ENCODE measurements at places on chromosomes 12 and 14.
A peak's percentile ranks its signal among the peaks of the same experiment; 100 is the strongest.

DNA sequence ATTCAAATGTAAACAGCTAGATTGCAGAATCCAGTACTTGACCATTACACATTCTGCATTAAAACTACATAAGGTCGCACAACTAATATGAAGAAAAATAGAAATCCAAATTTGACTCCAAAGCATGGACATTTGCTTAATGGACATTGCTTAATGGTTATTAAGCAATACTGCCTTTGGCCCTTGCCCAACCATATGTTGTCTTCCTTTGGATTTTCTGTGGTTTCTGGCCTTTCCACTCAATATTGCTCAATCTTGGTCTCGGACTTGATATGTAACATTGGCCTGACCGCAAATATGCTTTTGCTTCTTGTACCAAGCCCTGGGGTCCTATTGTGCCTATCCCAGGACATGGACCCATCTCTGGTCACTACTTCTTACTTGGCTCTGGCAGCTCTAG lies 67.2 kb downstream of the PTPRR start:
- DNase-seq, result no peak

GRCh38 chr14:42214981-42215491 lies 608.4 kb downstream of the LRFN5 start:
- DNase-seq, result peak; percentile 84

DNA sequence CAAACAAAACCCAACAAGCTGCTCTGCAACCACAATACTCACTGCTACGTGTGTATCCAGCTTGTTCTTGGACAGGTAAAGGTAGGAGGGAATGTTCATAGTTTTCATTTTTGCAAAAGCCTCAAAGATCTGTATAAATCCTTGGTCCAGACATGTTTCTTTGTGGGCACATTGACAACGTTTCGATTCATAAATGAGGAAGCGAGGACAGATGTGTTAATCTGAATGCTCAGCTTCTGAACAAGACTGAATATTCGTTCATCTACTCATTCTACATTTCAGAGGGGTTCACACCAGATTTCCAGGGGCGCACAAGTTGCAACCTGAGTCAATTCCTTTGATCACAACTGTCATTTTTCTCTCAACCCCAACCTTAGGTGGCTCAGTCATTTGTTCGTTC lies 134.4 kb downstream of the LLPH start:
- DNase-seq, result no peak

DNA sequence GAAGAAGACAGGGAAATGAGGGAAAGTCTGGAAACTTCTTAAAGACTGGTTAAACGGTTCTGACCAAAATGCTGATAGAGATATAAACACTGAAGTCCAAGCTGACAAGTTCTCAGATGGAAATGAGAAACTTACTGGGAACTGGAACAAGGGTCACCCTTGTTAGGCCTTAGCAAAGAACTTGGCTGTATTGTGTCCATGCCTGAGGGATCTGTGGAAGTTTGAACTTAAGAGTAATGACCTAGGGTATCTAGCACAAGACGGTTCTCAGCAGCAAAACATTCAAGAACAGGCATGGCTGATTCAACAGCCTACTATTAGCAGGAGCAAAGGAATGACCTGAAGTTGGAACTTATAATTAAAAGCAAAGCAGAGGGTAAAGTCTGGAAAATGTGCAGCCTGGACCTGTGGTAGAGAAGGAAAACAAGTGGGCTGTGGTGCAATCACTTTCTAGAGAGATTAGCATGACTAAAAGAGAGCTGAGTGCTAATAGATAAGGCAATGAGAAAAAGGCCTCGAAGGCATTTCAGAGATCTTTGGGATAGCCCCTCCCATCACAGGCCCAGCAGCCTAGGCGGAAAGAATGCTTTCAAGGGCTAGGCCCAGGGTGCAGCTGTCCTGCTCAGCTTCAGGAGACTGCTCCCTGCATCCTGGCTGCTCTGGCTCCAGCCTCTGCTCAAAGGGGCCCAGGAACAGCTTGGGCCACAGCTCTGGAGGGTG lies 60.3 kb downstream of the ATP2B1 start:
- DNase-seq, result no peak

GRCh38 chr14:60845523-60845922 lies 111.0 kb downstream of the MNAT1 start:
- no peak for DNase-seq

- peak; percentile 39 for DNase-seq
Measured at GRCh38 chr14:29442696-29443095, 485.0 kb downstream of the PRKD1 start.

DNA sequence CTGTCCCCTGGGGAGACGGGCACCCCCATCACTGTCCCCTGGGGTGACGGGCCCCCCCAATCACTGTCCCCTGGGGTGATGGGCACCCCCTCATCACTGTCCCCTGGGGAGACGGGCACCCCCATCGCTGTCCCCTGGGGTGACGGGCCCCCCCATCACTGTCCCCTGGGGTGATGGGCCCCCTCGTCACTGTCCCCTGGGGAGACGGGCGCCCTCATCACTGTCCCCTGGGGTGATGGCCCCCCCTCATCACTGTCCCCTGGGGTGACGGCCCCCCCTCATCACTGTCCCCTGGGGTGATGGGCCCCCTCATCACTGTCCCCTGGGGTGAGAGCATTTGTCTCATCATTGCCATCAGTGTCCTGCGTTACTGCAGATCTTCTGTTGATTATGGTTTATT lies 38.6 kb downstream of the PACS2 start:
- DNase-seq, result no peak

GRCh38 chr14:92577321-92577742 lies 63.8 kb downstream of the RIN3 start:
- DNase-seq, result no peak

GRCh38 chr14:62158779-62159178 lies 396.6 kb downstream of the SNAPC1 start:
- no peak for DNase-seq

DNA sequence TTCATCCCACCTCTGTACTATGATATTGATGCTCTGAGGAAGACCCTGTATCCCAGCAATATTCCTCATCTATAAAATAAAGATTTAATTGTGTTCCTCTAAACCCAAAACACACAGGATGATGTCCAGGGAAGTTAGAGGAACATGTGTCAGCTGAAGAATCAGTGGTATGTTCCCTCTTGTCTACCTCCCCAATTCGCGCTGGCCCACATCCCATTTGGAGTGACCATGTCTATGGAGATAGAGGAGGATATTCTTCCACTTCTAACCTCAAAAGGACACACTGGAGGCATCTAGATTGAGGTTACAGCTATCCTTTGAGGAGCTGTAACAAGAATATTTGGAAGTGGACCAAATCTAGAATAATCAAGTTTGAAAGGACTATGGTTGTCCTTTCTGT lies 1.3 kb upstream of the APOLD1 start:
- DNase-seq, result no peak

GRCh38 chr12:3995306-3995705 lies 122.1 kb upstream of the PARP11 start:
- no peak for DNase-seq

GRCh38 chr12:106724116-106724515 lies 50.4 kb upstream of the RIC8B start:
- DNase-seq, result no peak

- peak; percentile 56 for DNase-seq
Measured at GRCh38 chr14:61177279-61178225, 103.6 kb downstream of the TMEM30B start.

GRCh38 chr12:5487948-5488625 lies 56.2 kb downstream of the NTF3 start:
- no peak for DNase-seq

DNA sequence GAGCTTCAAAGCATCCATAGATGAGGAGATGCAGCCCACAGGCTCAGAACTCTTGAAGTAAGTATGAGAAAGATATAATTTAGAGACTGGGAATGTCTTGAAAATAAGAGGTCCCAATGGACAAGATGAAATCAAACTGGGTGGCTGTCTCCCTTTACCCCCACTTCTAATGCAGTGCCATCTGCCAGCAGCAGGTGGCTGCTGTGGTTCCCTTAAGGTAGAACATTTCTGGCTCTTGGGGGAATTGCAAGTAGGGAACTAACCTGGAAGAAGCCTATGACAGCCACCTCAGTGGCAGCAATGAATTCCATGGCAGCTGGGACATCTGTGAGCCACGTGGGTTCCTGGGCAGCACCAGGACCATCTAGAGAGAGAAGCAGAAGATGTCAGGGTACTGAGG lies 648 bp downstream of the ERP27 start:
- no peak for DNase-seq

DNA sequence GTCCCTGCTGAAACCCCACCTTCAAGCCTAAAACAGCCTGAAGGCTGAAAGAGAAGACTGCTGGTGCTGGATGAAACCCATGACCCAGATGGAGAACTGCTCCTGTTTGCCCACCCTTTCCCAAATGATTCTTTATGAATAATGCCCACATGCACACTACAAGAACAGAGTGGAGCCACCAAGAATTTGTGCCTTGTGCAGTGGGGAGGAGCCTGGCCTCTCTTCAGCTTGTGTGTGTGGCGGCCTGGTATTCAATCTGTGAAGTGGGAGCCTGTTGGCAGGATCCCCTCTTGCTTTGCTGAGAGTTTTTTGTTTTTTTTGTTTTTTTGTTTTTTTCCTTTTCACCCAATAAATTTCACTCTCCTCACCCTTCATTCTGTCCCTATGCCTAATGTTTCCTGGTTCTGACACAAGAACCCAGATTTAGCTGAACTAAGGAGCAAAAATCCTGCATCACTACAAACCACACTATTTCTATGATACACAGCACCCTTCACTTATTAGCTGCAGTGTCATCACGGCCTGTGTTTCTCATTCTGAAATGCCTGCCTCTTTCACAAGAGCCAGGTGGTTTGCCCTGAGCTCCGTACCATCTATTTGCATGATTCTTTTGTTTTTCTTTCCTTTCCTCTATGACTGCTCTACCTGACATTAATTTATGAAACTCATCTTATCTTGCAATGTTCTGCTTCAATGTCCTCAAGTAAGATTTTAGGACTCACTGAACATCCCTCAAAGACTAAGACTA lies 585.5 kb upstream of the ATXN7L3B start:
- DNase-seq, result no peak

GRCh38 chr12:30012816-30013450 lies 229.2 kb upstream of the TMTC1 start:
- no peak for DNase-seq

- no peak for DNase-seq
Measured at GRCh38 chr12:106080791-106081170, 58.0 kb downstream of the NUAK1 start.

DNA sequence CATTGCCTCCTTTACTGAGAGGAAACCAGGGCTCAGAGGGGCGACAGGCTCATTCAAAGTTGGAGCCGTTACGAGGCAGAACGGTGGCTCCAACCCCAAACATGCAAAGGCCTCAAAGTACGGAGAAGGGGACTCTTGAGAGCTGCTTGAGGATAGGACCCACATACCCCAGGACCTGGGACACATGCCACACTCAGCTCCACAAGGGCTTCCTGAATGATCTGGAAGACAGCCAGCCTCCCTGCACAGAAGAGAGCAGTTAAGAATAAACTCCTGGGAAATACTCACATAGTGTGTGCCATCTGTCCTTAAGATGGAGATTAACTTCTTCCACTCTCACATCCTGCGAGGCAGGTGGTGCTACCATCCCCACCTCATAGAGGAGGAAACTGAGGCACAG lies 26.6 kb upstream of the NXPH4 start:
- DNase-seq, result no peak

GRCh38 chr12:110304061-110304551 lies 23.1 kb downstream of the ATP2A2 start:
- no peak for DNase-seq

DNA sequence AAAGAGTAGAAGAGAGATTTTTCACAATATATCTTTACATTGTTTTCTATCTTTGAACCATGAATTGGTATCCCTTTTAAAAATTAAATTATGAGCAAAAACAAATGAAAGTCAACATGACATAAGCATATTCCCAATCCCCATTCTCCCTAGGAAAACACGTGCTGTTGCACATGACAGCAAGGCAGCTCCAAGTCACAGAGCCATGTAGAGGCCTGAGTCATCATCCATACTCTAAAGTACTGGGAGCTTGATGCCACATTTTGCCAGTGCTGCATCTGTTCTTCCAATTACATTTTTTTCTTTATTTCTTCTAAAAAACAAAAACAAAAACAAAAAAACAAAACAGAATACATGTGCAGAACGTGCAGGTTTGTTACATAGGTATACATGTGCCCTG lies 115.2 kb downstream of the ITPR2 start:
- no peak for DNase-seq

GRCh38 chr12:19093218-19093617 lies 36.3 kb upstream of the PLEKHA5 start:
- no peak for DNase-seq

DNA sequence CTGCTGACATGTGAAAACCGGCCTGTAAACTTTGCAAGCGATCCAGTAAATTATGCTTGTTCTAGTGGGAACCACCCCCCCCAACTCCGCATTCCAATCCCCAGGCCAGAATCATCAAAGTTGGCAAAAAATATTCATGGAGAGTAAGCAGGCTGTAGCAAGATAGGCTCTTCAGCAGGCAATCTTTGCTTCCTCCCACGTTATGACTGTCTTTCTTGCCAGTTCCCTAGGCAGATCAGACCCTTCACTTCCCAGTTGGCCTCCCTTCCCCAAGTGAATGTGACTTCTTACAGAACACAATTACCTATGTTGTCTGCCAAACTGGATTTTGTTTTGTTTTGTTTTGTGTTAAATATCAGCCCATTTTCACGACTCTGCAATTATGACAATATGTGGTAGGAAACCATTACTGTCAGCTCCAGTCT lies 1.2 kb upstream of the PTGER2 start:
- no peak for DNase-seq

DNA sequence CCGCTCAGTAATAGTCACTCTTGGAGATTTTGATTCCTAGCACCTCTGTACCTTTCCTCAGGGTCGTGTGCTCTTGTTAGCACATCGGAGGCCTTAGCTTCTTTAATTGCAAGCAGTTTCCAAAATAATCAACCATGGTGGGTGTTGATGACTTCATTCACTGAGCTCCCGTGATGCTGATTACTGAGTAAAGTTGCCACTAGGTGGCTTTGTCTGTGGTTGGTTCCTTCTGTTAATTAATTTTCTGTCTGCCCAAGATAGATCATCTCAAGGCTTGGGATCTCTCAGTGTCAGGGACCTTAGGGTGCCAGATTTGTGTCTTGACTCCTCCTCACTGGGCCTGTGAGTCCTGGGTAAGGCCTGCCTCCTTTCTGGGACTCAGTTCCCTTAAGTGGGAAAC lies 54.3 kb downstream of the PTPN11 start:
- DNase-seq, result no peak

DNA sequence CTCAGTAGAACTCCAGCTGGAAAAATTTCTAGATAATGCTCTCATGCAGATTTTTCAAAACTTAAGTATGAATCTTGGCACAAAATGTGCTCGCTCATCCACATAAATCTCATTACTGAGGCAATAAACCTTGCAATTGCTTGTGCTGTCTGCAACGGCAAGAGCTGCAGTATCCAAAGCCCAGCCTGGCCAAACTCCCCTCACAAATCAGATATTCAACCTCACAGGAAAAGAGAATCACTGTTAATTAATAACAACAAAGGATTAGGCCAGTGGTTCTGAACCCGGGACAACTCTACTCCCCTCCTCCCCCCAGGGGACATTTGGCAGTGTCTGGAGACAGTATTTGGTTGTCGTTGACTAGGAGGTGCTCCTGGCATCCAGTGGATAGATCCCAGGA lies 19.2 kb upstream of the CORO1C start:
- no peak for DNase-seq

GRCh38 chr14:61372842-61373555 lies 51.6 kb downstream of the PRKCH start:
- no peak for DNase-seq
